D721Med (cell line): ENCODE measurements at places on chromosomes 3 and 15.

DNA sequence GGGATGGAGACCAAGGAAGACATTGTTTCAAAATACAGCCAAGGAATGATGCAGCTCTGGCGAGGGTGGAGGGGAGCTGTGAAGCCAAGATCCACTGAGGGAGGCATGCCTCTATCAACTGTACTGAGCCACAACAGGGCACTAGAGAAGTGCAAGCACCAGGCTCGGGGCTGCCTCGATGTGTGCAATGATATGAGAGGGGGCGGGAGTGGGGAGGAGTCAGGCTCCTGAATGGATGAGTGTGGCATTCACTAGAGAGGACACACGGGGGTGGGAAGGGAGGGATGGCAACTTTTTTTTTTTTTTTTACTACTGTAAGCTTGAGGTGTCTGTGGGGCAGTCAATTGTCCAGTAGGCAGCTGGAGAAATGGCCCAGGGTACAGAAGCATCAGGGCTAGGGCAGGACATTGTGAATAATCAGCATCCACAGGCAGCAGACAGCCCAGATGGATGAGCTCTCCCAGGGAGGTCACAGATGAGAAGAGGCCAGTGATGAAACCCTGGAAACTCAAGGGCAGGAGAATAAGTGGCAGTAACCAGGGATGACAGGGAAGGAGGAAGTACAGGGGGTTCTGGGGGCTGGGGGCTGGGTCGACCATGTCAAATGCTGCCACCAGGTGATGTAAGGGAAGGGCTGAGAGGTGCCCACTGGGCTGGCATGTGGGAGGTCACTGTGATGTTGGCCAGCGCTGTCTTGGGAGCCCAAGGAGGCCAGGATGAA is 5.9 kb downstream of the STOML1 start:
- DNase-seq, result no peak

- no peak for DNase-seq
These were observed 28.3 kb upstream of the ALDH1L1 start for GRCh38 chr3:126208606-126209256.

- DNase-seq, result peak; percentile 93
These were observed at the start of gene IQSEC1 for GRCh38 chr3:13073326-13074005. IQSEC1 (minus strand) TSS chr3:13073429; CDS start chr3:13073014, 415 bp downstream.

- DNase-seq, result no peak
These were observed 105.5 kb downstream of the SEMA5B start for GRCh38 chr3:122921791-122922651.
